ENCODE measurements at places on chromosomes 16 and 17.

- no peak for DNase-seq
Measured at GRCh38 chr17:77733576-77734296, 224.8 kb upstream of the TNRC6C start.

DNA sequence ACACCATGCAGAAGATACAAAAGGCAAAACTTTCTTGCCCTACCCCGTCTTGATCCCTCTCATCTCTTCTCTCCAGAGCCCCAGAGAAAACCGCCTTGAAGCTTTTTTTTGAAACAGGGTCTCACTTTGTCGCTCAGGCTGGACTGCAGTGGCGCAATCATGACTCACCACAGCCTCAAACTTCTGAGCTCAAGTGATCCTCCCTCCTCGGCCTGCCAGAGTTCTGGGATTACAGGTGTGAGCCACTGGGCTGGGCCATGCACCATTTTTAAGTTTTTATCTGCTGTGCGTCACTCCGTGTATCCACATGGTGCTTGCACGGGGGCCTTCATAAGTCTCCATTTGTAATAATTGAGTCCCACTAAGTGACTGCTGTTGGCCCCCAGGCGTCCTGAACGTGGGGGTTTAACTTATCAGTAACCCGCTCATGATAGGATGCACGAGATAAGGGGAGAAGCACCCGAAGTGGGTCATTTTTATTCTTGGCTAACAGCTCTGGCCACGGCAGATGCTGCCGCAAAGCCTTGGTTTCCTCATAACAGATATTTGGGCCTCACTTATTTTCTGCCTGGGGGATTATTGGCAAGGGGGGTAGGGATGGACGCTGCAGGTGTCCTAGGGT, 8.6 kb downstream of the DNAH17 start:
- DNase-seq, result peak; percentile 70

- DNase-seq, result no peak
Measured at GRCh38 chr16:56999409-57000270, 10.3 kb downstream of the NLRC5 start.

- DNase-seq, result no peak
Measured at GRCh38 chr16:24997665-24998064, 17.5 kb downstream of the ARHGAP17 start.

DNA sequence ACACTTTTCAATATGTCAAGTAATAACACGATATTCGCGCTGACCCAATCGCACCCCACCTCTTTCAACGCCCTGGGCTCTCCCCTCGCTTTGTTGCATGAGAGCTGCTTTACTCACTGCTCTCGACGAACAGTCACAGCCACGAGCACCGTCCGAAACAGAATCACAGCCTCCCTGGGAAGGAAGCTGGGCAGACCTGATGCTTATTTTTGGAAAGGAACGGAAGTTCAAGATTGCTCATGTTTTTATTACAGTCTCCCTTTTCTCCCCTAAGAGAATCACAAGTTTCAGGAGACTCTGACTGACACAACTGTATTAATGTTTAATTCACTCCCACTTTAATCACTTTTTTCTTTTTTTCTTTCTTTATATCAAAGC, 67.8 kb downstream of the ANKRD11 start:
- DNase-seq, result peak; percentile 35

DNA sequence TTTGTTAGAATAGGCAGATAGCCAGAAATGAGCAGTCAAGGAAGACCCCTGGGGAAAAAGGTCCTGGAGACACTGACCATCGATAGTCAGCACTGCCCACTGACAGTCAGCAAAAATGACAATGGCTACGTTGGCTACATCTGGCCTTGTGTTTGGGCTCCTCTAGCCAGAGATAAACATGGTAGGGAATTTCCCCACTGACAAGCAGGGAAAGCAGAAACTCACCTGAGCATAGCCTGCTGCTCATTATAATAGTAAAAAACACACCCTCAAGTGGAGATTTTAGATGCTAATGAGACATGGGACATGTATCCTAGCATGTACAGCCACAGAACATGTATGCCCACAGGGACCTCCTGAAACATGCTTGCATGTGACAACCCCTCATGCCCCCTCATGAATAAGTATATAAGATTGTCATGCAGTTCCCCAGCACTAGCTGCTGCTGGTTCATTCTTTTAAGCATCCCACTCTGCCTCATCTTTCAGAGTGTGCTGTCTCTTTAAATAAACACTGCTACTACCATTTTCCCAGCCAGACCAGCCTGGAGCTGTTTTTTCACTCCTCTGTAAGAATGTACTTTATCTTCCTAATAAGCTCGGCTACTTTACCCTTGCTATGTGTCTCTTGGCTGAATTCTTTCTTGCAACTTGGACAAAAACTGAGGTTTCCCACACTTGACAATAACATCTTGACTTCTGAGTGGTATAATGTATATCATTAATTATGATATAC, 550.1 kb upstream of the CDH8 start:
- DNase-seq, result no peak

GRCh38 chr17:57111386-57111785, 26.3 kb downstream of the AKAP1 start:
- no peak for DNase-seq

DNA sequence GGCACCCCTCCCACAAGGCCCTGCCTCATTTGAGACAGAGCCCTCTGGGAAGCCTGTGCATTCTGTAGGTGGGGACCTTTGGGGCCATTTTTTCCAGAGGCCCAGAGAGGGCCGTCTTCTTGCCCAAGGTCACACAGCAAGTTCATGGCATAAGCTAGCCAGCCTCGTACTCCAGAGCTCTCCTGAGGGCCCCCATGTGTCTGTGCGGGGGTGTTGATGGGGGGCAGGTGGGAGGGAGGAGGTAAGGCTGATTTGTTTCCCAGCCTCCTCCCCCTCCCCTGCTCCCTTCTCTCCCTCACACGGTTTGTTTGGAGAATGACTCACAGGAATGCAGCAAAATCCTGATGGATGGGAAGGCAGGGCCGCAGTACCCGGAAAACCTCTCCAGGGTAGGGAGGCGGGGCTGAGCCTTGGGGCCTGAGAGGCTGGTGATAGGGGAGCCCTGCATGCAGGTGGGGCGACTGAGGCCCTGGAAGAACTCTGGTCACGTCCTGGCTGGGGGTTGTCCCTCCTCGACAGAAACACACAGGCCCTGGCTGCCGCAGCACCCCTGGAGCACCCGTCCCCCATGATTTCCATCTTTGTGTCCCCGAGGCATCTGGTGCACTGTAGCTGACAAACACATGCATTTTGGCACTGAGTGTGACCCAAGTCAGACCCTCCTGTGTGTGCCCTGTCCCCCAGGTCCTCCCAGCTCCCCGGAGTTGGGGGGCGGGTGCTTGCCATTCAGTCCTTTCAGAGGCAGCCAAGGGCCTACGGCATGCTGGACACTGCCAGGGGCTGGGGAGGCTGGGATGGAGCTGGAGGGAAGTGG, 29.7 kb downstream of the RAI1 start:
- no peak for DNase-seq

DNA sequence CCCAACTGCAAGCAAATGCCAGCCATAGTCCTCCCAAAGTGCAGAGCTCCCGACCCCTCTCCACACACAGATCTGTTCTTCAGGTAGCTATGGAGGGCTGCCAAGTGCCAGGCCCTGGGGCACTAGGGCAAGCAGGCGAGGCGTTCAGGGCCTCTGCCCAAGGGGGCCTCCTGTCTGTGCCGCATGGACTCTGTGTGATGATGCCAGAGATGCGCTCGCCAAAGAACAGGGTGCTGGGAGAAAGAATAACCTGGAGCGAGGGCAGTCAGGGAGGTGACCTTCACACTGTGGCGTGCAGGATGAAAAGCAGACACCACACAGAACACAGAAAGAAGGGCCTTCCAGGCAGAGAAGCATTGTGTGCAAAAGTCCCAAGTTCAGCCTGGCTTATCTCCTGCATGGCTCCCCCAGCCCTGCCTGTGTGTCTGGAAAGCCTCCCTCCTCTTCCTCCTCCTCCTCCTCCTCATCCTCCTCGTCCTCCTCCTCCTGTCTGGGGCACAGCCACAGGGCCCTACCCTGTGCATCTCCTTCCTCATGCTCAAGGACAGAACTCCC, 44.2 kb downstream of the PEMT start:
- DNase-seq, result no peak

DNA sequence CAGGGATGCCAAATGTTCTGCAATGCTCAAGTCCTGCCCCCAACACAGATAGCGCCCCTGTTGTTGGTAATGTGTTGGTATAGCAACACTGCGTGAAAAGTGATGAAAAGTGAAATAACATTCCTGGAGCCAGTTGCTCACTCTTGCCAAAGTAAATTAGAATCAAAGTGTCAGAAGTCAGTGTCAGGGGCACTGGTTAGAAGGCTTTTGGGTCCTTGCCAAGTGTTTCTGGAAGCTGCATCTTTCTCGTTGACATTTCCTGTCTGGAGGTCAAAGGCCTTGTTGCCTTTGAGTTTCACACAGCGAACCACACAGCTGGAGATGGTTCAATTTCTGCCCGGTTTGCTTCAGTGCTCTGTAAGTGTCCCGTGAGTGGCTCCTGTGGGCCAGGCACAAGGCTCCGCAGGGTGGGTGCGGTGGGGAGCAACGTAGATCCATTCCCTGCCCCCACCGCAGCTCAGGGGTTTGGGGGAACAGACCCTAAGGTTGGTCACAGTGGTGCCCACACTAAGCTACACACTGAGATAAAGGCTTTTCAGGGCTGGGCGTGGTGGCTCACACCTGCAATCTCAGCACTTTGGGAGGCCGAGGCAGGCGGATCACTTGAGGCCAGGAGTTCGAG, 3.6 kb upstream of the SLC16A5 start:
- DNase-seq, result no peak

DNA sequence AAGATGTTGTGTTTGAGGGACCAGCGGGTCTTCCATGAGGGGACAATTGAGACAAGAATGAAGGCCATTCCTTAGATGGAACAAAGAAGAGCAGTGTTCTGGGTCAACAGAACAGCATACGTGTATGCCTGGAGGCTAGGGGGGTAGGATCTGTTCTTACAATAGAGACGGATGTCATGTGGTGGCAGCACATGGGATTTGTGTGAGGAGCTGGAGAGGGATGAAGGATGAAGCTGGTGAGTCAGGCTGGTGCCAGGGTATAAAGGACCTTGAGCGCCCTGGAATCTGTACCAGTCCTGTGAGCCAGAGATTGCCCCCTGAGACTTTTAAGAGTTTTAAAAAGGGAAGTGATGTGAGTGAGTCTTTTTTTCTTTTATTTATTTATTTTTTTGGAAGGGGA, 22.8 kb upstream of the WFDC1 start:
- DNase-seq, result no peak

GRCh38 chr16:68642436-68643101, 2.5 kb upstream of the CDH3 start:
- no peak for DNase-seq

- DNase-seq, result no peak
Measured at GRCh38 chr16:1019231-1020090, 37.9 kb downstream of the SOX8 start.

DNA sequence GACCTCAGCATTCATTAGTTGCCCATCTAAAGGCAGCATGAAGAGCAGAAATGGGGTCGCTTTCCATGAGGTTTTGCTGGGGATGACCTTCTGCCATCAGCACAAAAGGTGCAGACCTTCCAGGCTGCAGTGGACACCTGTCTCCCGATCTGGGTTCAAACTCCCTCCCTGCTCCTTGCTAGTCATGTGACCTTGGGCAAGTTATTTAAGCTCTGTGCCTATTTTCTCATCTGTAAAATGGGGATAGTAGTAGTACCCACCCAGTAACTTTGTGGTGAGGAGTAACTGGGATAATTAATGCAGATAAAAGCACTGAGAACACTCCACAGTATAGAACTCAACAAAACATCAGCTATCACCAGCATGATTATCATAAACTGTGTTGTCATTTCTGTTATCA, 21.4 kb upstream of the COQ7 start:
- no peak for DNase-seq

DNA sequence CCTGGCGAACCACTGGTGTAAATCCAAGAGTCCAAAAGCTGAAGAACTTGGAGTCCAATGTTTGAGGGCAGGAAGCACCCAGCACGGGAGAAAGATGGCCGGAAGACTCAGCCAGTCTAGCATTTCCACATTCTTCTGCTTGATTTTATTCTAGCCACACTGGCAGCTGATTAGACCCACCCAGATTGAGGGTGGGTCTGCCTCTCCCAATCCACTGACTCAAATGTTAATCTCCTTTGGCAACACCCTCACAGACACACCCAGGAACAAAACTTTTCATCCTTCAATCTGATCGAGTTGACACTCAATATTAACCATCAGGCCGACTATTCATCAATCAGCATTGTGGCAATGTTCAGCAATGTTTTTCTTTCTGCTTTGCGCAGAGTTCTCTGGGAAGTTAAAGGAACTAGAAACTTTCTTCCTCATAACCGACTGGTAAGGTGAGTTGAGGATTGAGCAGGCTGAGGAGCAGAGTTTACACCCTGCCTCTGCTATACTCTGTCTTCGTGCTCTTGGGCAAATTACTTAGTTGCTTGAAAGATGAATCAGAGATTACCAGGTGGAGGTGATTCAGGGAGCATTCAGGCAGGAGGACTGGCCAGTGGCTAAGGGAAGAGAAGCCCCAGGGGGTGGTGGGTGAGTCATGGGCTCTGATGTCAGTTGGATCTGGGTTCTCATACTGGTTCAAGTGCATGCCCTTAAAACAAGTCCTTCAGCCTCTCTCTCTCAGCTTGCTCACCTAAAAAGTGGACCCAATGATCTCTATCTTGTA, 28.2 kb upstream of the BRD7 start:
- peak; percentile 99 for DNase-seq

DNA sequence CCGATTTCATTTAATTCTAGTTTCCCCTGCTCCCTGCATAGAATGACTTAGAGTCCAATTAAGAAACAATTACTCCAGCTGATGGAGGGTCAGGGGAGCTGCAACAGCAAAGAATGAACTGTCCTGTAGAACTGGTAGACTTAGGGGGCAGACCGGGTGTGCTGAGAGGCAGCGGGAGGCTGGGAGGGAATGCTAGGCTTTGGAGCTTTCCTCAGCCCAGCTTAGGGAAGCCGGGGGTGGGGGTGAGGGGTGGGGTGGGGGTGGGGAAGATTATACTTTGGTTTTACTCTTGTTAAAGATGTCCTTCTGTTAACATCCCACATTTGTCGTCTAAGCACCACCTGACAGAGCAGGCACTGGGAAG, 458.6 kb upstream of the ASIC2 start:
- no peak for DNase-seq

DNA sequence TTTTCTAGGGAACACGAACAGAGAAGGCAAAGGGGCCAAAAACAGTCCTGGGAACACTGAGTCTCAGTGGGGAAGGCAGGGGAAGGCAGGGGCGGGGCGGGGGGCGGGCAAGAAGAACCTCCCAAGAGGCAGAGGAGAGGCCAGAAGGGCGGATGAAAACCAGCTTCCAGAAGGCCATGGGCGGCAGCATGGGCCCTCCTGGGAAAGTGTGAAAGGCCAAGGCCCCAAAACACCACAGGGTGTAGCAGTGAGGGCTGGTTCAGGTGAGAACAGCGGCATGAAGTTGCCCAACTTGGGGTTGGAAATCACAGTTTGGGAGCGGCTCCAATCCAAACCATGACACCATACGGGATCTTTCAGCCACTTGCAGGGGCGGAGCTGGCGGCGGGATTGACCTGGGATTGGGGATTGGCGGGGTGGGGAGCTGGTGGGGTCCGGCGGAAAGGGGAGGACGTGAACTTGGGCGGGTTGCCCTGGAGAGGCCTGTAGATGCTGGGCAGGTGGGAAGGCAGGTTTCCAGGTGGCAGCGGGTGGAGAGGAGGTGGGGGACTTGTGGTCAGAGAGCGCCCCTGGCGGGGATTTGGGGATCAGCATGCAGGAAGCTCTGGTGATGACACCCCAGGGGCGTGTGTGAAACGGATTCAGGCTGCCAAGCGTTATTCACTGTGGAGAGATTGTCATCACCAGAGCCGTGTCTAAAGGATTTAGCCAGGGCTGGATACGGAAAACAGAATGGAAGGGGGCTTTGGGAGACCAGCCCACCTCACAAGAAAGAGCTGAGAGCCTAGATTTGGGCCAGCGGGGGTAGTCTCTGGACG, 80.9 kb downstream of the ARHGAP23 start:
- peak; percentile 46 for DNase-seq

GRCh38 chr16:67264277-67264676, 15.1 kb upstream of the PLEKHG4 start:
- no peak for DNase-seq

All from trophoblast cell (in vitro differentiated cells and primary cell).